ENCODE measurements at places on chromosomes 1 and 21.

GRCh38 chr1:51303751-51304251 is 26.6 kb downstream of the TTC39A start:
- no peak for DNase-seq

DNA sequence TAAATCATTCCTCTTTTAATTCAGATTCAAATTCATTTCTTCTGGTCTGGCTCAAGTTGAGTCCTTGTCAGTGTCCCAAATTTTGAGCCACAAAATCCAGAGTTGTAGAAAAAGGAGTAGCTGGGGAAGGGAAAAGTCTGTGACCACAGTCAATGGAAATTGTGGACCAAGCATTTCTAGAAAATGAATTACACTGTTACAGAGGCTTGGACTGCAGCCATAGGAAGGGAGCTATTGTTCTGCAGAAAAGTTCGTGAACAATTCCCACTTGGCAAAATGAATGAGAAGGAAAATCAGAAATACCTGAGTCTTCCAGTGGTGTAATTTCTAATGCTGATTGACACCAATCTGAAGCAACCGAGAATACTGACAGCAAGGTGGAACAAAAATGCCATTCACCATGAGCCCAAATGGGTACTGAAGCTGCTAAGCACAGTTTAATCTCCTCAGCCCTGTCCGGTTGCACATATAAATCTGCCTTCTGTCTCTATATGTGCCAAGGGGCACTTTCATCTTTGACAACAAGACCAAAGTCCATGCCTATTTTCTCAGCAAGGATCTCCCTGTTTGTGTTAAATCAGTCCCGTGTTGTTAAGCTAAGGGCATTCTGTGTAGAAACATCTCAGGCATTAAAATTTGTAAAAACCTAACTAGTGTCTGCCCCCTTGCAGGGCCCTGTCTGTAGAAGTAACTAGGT is 51.3 kb downstream of the TEX35 start:
- no peak for DNase-seq

- DNase-seq: no peak
Measured at GRCh38 chr1:210262897-210263272, 30.3 kb downstream of the SERTAD4 start.

DNA sequence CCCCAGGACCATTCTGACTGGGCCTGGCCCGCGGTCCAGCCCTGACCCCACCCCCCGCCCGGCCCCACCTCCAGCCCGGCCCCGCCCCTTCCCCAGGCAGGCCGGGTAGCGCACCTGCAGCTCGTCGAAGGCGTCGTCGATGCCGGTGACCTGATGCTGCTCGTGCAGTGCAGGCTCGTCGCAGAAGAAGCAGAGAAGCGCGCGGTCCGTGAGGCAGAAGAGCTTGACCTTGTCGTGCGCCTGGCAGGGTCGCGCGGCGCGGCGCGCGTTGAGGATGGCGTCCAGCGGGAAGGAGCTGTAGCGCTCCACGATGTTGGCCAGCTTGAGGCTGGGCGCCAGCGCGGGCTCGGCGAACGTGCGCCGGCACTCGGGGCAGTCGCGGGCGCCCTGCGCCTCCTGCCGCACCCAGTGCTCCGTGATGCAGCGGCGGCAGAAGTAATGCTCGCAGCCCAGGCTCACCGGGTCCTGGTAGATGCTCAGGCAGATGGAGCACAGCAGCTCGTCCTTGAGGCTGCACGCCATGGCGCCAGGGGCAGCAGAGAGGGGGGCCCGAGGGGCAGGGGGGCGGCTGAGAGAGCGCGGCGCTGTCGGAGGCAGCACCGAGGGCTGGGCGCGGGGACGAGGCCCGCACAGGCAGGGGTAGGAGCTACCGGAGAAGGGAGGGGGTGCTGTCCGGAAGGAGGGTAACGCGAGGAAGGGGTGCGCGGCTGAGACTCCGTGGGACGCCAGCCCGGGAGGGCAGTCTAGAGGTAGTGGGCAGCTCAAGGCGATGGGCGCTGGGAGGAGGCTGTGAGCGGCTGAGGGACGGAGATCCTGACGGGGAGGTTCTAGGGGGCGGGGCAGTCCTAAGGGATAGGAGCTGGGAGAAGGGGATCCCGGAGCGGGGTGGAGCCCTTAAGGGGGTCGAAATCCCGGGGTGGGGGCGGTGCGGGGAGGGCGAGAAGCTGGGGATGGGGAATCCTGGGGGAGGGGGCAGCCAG is 642 bp downstream of the TRIM62 start:
- peak; percentile 97 for DNase-seq

DNA sequence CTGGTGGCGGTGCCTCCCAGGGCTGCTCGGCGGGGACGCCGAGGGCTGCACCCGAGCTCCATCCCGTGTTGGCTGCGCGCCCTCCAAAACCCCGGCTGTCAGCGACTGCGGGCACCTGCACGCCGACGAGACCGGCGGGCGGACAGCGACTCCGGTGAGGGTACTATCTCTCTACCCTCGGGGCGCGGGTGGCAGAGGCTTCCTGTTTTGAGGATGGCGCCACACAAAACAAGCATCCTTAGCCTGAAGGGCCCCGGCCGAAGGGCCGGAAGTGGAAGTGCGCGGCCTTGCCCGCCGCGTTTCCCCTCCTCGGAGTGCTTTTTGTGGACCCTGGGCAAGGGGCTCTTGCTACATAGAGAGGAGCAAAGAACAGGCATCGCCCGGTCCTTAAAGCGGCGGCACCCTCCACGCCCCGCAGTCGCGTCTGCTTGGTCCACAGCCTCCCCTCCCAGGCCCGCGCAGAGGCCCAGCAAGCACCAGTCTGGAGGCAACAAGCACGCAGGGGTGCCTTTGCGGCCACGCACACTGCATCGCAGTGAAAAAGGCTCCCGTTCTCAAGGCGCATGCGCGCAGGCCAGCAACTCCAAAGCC is 561 bp upstream of the COQ8A start:
- peak; percentile 92 for DNase-seq

GRCh38 chr1:85074365-85074964 is 26.2 kb upstream of the MCOLN3 start:
- DNase-seq: no peak

DNA sequence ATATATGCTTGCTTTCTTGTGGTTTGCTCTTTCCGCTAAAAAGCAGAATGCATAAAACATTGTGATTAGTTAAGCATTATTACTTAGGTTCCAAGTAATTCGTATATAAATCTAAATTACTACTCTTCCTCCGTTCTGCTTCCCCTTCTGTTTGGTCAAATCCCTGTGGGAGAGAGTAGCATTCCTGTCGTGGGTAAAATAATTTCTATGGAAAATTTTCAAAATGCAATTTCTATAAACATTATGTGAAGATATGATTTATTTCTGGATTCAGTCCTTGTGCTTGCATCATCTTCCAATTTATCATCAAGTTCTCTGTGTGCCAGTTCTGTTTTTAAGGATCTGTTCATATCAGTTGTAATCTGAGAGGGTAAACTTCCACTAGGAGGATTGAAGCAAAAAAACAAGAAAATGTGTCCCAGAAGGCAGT is 7.2 kb upstream of the WARS2 start:
- no peak for DNase-seq

DNA sequence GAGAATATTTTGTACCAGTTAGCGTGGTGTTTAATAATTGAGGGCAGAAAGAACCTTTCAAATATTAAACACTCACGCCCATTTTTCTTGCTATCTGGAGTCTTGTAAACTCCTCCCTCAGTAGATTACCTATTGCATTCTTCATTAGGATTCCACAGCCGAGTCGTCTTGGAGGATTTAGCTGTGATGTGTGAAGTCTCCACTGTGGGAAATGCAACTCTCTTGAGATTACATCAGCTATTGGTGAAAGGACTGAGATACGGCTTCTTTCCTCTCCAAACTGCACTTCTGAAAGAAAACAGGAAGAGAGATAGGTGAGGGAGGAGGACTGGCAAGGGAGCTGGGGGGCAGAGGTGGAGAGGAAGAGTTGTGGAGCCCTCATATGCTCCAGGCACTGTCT is 36.1 kb downstream of the ACTA1 start:
- no peak for DNase-seq

- peak; percentile 69 for DNase-seq
Measured at GRCh38 chr1:236795757-236796667, 920 bp downstream of the MTR start.

- no peak for DNase-seq
Measured at GRCh38 chr1:236604905-236605806, 840 bp upstream of the HEATR1 start.

DNA sequence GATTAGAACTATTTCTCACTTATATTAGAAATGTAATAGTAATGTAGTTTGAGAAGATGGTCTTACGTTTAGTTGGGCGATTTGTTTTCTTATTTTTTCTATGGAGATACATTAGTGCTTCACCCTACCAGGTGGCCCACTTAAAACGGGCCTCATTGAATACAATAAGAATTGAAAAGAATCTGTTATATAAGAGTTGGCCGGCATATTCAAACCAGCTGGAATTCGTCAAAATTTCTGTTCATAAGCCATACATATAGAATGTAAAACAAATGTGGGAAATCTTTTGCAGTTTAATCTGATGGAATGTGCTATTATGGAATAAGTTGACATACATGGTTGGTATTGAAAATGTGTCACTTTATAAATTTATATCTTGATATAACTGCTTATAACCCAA is 96.4 kb upstream of the C1orf105 start:
- DNase-seq: no peak

DNA sequence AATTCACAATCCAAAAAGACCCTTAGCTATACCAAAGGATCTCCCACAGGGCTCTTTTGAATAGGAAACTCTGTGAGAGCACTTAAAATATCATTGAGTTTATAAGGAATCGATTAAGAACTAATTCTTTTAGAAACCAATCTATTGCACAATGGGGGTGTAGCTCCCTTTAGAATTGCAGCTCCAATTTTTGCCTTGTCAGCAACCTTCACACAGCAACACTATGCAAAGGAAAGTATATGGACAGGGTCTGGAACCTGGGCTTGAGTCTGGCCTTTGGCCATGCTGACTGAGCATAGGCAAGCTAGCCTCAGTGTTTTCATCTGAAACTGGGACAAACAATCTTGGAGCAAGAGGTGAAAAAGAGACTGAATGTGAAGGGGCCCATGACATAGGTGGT is 17.2 kb upstream of the FAM78B start:
- no peak for DNase-seq

- DNase-seq: no peak
Measured at GRCh38 chr21:33961061-33961460, 45.5 kb upstream of the ATP5PO start.

DNA sequence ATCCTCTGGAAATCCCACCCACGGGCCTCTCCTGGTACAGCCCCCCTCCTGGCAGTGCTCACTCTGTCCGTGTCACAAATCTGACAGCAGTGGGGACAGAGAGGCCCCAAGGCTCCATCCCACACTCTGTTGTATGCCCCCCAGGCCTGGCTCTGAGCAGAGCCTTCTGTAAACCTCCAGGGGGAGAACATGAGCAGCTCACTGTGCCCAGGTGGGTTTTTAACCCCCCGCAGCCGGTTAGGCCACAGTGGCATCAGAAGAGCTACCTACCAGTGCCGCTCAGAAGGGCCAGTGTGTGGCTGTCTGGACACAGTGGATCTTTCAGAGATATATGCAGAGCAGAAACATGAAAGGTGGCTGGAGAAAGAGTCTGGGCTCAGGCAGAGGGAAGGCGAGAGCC is 12.0 kb upstream of the GPR153 start:
- no peak for DNase-seq

GRCh38 chr1:191696354-191696753 is 461.9 kb upstream of the RGS18 start:
- no peak for DNase-seq

DNA sequence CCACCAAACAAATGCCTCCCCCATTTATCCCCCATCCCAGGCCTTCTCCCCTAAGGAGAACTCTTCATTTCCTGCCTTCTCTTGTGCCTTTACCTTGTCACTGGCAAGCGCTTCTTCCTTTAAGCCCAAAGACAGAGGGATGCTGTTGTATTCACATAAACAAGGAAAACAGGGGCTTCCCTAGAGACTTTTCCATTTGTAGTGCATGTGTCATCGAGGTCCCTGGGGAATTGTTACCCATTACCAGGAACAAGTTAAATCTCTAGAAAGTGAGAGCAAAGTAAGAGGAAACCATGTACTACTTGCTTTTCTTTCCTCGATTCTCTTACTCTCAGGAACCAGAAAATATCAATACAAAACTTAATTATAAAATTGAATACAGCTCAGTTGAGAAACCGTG is 114.4 kb upstream of the DPT start:
- no peak for DNase-seq

DNA sequence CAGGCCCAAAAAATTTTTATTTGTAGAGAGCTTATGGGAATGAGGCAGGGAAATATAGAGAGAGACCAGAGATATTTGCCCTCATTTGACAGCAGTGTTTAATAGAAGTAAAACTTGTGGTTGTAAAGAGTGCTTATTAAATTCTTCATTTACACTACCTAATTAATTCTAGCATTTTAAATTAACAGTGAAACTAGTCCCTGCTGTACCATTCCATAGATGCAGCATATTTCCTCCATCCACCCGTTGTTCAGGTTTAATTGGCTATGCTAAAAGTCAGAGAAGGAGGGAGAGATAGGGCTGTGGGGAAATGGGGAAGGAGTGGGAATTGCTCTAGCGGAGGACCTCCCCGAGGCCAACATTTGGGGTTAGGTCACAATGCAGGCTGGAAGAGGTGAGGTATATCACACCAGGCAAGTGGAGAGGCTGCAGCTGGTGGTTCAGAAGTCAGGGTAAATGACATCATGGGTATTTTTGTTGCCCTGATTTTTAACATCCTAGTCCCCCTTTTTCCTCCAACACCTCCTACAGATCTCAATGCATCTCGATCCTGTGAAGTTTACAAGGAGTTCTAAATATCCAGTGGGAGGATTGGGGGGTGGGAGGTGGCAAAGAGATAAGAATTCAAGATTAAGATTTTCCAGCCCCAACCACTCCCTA is 38.6 kb downstream of the ELAVL4 start:
- no peak for DNase-seq

DNA sequence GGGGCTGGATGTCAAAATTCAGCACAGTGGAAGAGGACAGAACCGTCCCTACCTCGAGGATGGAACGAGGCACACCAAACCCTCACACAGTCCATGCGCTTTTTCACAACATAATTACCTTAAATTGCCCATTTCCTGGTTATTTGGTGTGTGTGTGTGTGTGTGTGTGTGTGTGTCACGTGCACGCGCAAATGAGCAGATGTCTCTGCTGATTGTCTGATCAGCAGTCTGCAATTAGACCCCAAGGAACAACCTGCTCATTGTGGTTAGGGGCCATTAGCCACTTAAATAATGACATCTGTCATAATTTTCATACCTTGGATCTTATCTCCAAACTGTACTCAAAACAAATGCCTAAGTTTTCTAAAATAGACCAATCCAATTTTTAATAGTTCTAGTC is 23.2 kb downstream of the AVPR1B start:
- no peak for DNase-seq

DNA sequence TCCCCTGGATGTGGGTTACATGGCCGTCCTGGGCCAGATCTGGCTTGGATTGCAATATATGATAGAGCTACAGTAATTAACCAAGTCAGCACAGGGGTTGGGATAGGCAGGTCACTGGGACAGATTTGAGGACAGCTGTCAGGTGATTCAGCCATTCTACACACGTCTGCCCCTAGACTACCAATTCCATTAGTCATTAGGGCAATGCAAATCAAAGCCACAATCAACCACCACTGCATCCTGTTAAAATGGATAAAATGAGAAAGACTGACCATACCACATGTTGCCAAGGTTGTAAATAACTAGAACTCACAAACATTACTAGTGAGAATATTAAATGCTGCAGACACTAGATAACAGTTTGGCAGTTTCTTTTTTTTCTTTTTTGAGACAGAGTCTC is 16.0 kb downstream of the C21orf58 start:
- DNase-seq: no peak

Data from DMS53 (cell line).